ENCODE measurements at places on chromosomes 11 and 22. TPM values are rescaled to one million over a fixed set of nuclear protein-coding genes. Genes with fewer than 3 reads are reported as not detected.

A4GALT gene
- 8.6 TPM for total RNA-seq

OR4S1 gene
- total RNA-seq, result not detected

CBL gene
- 25.1 TPM for total RNA-seq

OR5A1 gene
- total RNA-seq, result not detected

INS gene
- not detected for total RNA-seq

GRM5 gene
- total RNA-seq, result 1.2 TPM

SUSD2 gene
- 82.6 TPM for total RNA-seq

MMP12 gene
- 16.9 TPM for total RNA-seq

CDHR5 gene
- not detected for total RNA-seq

UBTFL1 gene
- not detected for total RNA-seq

CLCF1 gene
- total RNA-seq, result 9.8 TPM

ARHGAP20 gene
- 20.9 TPM for total RNA-seq

OR4A16 gene
- total RNA-seq, result not detected

C1QTNF4 gene
- total RNA-seq, result 0.40 TPM

NRGN gene
- total RNA-seq, result 27.2 TPM

ESAM gene
- total RNA-seq, result 142 TPM

TAF1D gene
- 70.6 TPM for total RNA-seq

USH1C gene
- 0.55 TPM for total RNA-seq

FREY1 gene
- total RNA-seq, result 0.67 TPM

TMEM45B gene
- total RNA-seq, result 20.5 TPM

Data from lung (tissue), 17 donors.